ENCODE measurements at places on chromosomes 3 and 15.

GRCh38 chr15:70430069-70430468, 332.4 kb upstream of the TLE3 start:
- no peak for DNase-seq

GRCh38 chr3:184361532-184361931, at the start of the genes CLCN2 and POLR2H:
Gene CLCN2, minus strand, starts transcription at chr3:184361605. Its CDS starts 126 bp downstream, at chr3:184361479.
Gene POLR2H, plus strand, starts transcription at chr3:184361710. Its CDS starts 1,783 bp downstream, at chr3:184363493.
- peak; percentile 25 for DNase-seq

GRCh38 chr3:60633644-60634043, 617.6 kb downstream of the FHIT start:
- no peak for DNase-seq

- DNase-seq, result no peak
These were observed 418.0 kb downstream of the SOX2 start for GRCh38 chr3:182129740-182130139.

- no peak for DNase-seq
These were observed 80.6 kb downstream of the PCOLCE2 start for GRCh38 chr3:142808103-142808917.

DNA sequence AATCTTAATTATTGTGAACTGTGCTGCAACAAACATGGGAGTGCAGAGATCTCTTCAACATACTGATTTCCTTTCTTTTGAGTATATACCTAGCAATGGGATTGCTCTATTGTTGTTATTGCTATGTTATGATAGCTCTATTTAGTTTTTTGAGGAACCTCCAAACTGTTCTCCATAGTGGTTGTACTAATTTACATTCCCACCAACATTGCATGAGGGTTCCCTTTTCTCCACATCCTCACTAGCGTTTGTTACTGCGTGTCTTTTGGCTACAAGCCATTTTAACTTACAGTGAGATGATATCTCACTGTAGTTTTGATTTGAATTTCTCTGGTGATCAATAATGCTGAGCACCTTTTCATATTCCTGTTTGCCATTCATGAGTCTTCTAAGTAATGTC, 45.5 kb upstream of the TNFSF10 start:
- DNase-seq, result no peak

DNA sequence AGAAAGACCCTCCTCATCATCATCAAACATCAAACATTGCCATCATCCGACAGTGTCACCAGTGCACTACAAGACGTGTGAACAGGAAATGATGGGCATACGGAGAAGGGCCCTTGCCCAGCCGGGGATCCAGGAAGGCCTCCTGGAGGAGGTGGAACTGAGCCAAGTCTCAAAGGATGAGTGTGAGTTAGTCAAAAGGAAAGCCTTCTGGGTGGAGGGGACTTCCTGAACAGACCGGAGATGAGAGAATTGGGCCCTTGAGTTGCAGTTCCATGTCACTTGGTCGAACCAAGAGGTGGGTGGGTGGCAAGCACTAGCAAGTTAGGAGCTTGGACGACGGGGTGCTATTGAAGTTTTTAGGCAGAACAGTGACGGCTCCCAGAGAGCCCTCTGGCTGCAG, 8.5 kb downstream of the SEMA4B start:
- DNase-seq, result no peak

DNA sequence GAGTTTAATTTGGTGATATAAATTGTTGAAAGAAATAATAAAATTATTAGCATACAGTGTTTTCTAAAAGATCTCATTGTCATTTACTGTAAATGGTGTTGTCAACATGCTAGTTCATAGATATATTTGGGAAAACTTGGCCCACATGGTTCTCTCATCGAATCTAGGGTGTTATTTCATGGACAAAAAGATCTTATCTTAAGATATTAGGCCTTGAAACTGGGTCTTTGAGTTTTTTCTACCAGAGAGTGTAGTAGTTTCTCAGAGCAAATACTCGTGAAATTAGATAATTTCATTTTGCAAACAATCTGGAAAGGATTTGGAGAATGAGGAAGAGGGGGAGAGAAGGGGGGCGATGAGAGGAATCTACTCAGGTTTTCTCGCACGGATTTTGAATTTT, 107.9 kb downstream of the MEIS2 start:
- no peak for DNase-seq

- no peak for DNase-seq
These were observed 11.6 kb downstream of the ADAMTS17 start for GRCh38 chr15:100330221-100330620.

DNA sequence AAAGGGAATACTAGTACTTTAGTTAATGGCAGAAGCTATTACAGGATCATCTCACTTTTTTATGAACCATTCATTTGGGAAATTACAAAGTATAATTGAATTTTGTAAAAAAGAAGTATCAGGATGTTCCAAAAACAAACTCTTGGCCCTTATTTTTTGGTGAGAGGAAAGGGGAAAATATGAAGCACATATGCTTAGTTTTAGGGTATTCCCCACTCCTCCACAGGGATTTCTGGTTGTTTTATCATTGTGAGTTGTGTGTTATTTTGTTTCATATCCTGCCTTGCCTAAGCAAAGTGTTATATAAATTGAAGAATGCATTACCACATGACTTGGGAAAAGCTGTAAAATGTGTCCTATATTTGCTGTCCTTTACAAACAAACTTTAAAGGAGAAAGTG, 227.0 kb downstream of the FMN1 start:
- no peak for DNase-seq

GRCh38 chr3:152334761-152335160, 66.0 kb downstream of the MBNL1 start:
- no peak for DNase-seq

DNA sequence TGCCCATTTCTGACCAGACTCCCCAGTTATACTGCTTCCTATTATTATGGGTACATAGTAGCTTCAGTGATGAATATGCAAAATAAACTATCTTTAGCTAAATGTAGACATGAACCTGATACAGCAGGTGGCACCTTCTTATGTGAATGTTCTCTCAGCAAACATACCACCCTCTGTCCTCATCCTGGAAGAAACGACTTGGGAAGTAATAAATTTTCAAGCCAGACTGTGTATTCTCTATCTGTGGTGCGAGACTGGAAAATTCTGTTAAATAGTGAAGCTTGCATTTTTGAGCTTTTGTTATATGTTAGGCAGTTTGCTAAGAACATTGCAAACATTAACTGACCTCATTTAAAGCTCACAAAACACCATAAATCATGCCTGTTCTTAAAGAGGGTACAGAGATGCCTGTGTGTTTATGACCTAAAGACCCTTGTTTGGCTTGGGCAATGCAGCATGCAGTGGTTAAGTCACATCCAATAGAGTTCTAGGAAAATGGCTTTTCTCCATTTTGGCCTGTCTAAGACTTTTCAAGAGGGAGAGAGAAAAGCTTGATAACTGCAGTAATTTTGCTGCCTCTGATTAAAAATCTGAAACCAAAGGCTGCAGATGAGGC, 287.1 kb downstream of the NEK10 start:
- DNase-seq, result no peak

- DNase-seq, result no peak
These were observed 29.5 kb downstream of the ZNF662 start for GRCh38 chr3:42935472-42935871.

GRCh38 chr3:72448858-72449257, 399.4 kb downstream of the SHQ1 start:
- no peak for DNase-seq

GRCh38 chr15:33190539-33190938, 4.0 kb downstream of the FMN1 start:
- DNase-seq, result no peak

- no peak for DNase-seq
These were observed 14.0 kb upstream of the CTDSPL start for GRCh38 chr3:37847689-37848088.

DNA sequence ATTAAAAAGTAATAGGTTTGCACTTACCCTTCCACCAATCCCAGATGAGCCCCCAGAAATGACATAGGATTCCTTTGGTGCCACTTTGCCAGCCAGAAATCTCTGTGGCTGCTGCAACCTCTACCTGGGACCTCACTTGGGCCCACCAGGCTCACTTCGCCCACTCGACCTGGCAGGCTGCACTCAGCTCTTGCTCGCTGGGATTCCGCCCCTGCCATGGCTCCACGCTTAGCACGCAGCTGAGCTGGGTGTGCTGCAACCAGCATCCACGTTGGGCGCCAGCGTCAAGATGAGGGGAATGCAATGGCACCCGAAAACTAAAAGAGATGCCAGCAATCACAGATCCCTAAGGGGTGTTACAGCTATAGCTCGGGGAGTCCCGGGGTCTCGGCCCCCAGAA, 761.0 kb downstream of the NAALADL2 start:
- no peak for DNase-seq

- DNase-seq, result no peak
These were observed 149.7 kb upstream of the CDIN1 start for GRCh38 chr15:36429707-36430106.

GRCh38 chr15:91751611-91752010, 101.9 kb upstream of the SLCO3A1 start:
- no peak for DNase-seq

DNA sequence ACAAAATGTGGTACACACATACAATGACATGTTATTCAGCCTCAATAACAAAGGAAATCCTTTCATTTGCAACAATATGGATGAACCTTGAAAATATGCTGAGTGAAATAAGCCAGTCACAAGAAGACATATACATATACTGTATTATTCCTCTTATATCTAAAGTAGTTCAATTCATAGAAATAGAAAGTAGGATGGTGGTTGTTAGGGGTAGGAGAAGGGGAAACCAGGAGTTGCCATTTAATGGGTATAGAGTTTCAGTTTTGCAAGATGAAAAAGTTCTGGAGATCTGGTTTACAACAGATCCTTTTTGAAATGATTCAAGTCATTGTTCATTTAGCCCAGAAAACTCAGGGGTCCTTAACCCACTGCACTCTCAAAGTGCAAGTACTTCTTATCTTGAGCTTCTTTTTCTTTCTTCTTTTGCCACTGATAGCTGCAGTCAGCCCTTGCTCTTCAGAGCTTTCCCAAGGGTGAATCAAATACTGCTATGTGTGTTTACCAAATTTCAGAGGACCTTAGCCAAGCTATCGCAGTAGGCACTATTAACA, 208.0 kb upstream of the EOMES start:
- no peak for DNase-seq

- peak; percentile 30 for DNase-seq
These were observed 514 bp downstream of the MBNL1 start for GRCh38 chr3:152269056-152269830.

- no peak for DNase-seq
These were observed 49.2 kb downstream of the SLC7A14 start for GRCh38 chr3:170536712-170537111.

GRCh38 chr15:34472947-34473346, 35.3 kb upstream of the GOLGA8A start:
- no peak for DNase-seq

DNA sequence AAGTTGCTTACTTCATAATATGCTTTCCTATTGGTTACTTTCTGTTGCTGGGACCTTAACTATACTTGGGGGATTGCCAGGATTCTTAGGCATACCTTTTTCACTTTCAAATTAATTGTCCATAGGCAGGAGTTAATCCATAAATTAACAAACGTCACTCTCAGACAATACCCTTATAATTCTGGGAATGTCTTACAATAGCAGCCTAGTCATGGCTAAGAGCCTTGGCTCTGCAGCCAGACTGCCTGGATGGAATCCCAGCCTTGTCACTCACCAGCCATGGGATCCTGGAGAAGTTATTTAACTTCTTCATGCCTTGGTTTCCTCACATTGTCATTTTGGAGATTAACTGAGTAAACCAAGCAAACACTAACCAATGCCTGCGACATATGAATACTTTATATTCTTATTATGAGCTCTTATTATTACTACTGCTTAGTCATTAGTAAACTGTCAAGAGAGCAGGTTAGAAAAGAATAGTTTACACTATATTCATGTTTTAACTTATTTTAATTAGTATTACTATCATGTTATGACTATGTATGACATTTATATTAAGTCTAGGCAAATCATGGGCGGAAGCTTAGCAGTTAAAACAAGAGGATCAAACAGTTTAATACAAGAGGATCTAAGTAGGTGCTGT, 29.0 kb downstream of the GYG1 start:
- no peak for DNase-seq

- DNase-seq, result no peak
These were observed 489 bp downstream of the HDGFL3 start for GRCh38 chr15:83207009-83207659.

DNA sequence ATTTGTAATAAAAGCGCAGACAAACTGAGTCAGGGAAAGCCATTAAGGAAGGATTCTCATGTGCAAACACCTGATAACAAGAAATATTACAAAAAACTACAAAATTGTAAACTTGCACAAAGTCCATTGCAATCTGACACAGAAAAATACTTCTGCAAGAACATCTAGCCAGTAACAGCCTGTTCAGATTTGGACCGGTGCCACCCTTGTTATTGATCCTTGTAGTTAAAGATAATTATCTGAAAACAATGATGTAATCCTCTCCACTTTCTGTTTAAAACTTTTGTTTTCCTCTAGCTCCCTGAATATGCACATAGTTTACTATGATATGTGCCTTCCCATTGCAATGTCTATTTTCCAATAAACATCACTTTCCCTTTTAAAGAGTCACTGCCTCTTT, 1090.2 kb downstream of the PLOD2 start:
- no peak for DNase-seq

DNA sequence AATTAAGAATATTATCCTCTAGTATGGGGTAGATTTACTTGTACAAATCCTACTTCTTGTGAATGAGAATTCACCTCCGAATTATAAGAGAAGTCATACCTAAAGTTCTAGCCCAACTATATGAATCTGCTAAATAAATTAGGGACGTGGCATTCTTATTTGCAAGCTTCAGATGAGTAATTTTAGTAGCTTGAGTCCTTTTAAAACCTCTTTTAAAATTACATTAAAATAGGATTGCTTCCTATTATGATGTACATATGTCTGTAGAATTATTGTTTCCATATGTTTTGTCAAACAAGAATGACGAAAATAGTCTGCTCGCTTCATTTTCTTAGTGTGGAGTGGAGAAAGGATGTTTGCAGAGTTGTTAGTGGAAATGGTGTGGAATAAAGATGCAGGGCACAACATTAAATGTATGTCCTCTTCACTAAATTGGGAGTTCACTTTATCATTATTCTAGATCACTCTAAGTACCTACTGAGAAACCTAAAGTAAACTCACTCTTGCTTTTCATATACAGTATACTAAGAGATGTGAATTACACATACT, 59.4 kb downstream of the CMSS1 start:
- DNase-seq, result no peak

DNA sequence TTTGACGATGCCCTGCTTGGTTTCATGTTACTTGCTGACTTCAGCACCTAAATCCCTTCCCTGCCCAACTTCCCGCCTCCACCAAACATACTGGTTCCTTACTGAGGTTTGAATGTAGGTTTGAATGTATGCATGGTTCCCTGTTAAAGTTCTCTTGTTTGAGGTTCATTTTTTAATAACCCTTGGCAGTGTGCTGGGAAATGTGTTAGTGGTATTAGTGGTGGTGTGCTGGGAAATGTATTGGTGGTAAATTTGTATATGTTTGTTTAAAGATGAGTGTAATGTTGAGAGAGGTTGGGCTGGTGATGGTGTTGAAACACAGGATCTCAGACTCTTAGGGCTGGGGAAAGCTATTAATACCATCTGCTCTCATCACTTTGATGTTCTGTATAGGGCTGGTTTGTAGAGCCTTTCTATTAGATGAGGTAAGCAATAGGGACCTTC, 392.7 kb downstream of the PTPRG start:
- DNase-seq, result no peak
